Left ventricle myocardium inferior (tissue), 1 donor: ENCODE measurements at places on chromosomes 1 and 21.

GRCh38 chr1:167330601-167331293, 110.1 kb downstream of the POU2F1 start:
- no peak for DNase-seq

DNA sequence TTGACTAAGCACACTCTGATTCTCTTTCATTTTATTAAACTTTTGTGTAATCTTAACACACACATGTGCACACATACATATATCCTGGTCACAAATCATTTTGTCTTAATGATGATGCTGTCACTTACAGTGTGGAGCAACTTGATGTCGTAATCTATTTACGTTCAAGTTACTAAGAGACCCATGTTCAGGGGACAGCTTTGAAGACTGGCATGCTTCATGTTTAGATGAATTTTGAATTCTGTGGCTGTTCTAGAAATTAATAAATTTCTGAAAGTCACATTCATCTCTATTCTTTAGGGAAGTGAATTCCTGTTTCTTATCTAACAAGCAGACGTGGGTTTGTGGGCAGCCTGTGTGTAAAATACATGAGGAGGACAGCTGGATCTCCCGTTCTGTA, 1637.8 kb downstream of the PLA2G4A start:
- no peak for DNase-seq

- DNase-seq, result peak; percentile 47
Measured at GRCh38 chr1:226737819-226738420, 1.2 kb downstream of the ITPKB start.

- no peak for DNase-seq
Measured at GRCh38 chr21:44820851-44821250, 3.0 kb upstream of the SUMO3 start.
